ENCODE measurements at places on chromosomes 3 and 15.

DNA sequence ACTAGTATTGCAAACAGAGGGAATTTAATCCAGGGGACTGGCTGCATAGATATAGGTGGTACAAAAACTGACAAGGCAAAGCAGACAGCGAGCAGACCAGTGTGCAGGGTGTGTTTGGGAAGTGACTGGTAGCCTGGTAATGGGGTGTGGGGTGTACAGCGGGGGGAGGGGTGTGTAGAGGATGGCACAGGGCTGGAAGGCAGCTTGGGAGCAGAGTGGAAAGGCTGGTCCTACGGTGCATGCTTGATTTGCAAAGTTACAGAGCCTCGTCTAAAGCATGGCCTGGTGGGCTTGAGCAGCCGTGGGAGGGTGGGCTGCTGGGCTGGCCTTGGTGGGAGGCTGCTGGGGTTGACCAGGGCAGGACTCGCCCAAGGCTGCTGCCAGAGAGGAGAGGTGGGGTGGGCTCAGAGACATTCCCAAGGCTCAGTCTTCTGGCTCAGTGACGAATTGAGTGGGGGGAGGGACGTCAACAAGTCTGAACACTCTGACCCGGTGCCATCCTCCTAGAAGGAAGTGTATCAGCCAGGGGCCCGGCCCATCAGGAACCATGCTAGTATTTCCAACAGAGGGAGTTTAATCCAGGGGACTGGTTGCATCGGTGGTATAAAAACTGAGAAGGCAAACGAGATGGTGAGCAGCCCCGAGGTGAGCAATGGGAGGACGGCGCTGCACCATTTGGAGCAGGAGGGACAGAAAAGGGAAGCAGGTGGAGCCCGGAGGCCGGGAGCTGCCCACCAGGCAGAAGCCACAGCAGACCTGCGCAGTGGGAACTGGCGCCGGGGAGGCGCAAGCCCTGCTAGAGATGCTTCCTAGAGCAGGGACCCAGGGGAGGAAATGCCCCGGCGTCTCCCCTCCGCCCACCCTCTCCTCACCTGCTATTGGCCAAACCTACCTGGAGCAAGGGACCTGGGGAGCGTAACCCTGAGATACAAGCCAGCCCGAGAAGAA is 29.2 kb downstream of the CPN2 start:
- peak; percentile 39 for DNase-seq

DNA sequence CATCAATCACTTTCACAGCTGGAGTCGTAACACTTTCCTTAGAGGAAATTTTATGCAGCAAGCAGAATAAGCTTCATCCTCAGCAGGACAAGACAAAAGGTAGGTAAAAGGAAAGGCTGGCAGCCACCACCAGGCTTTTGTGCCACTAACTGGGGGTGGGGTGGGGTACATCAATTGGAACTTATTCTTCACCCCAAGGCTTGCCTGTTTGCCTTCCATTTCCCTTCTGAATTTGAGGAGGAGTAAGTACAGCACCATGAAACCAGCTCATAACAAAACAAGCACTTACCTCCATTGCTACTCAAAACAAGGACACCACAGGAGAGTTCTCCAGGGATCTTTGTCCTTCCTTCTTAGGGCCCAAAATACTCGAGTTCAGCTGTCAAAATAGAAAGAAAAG is 296.8 kb downstream of the ARRDC4 start:
- DNase-seq = no peak

GRCh38 chr3:178147001-178147400 is 389.2 kb upstream of the KCNMB2 start:
- DNase-seq = no peak

- DNase-seq = no peak
Observed at GRCh38 chr3:107523289-107523538, 452 bp downstream of the BBX start.

- no peak for DNase-seq
Observed at GRCh38 chr3:152097120-152097519, 171.6 kb upstream of the MBNL1 start.

- no peak for DNase-seq
Observed at GRCh38 chr3:30596152-30596551, 10.2 kb upstream of the TGFBR2 start.

GRCh38 chr3:159913712-159914414 is 74.8 kb upstream of the IL12A start:
- no peak for DNase-seq

DNA sequence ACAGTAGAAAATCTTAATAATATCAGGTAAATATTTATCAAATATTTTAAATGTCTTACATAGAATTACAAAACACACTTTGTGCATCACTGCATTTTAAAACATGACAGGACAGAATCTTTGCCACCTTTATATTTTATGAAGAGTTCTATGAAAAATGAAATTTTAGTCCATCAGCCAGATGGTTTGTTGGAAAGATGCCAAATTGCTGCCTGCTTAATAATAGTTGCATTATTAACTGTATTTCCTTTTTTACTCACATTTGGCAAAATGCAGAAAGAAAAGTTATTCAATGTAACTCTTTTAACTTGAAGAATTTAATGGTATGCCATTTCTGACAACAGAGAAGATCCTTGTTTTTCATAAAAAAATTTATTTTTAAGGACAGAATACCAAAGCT is 1271.6 kb downstream of the NSUN3 start:
- DNase-seq = no peak

- no peak for DNase-seq
Observed at GRCh38 chr15:95501865-95502264, 828.6 kb upstream of the NR2F2 start.

DNA sequence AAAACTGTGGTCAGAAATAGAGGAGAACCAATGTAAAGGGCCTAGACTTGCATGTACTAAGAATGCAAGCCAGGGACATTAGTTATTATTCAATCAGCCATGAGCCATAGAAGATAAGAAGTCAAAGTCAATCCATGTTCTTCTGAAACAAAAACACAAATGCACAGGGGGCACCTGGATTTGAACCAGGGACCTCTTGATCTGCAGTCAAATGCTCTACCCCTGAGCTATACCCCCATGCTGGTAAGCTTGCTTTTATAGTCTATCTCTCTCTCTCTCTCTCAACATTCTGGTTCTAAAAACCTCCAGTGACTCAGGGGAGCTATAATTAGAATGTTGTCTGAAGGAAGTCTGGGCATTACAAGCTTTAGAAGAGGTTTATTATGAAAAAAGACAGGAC is 85.6 kb upstream of the ACP3 start:
- no peak for DNase-seq

DNA sequence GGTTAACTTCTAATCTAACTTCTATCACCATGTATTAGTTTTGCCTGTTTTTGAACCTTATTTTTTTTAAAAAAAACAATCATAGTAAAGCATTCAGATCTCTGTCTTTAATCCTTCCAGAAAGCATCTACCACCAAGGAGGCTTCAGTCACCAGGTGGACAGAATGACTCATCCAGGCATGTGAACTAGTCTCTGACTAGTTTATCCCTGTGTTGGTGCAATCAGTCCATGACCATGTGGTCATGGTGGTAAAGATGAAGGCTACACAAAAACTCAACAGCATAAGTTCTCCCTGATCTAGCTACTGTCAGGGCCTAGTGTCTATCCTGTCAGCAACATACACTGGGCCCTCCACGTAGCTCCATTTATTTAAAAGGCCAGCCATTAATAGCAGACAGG is 750.6 kb downstream of the AGBL1 start:
- no peak for DNase-seq

DNA sequence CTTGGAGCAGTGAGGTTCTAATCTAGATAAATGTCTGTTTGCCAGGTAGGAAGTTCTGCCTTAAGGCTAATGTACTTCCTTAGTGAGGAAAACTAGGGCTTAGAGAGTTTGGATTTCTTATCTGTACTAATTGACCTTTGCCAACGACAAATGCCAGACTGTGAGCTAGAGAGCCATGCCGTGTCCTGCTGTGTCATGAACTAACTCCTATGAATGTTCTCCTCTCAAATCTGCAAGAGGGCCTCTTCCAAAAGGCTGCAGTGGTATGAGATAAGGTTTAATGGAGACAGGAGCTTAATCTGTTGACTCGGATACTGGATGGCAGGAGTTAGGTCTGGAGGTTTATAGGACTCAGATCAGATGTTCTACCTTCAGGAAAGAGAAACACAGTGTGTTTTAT is 524.9 kb downstream of the NTRK3 start:
- no peak for DNase-seq

- no peak for DNase-seq
Observed at GRCh38 chr15:52228921-52229320, 37.7 kb upstream of the GNB5 start.

GRCh38 chr3:173789530-173790162 is 392.1 kb downstream of the NLGN1 start:
- no peak for DNase-seq

- DNase-seq = no peak
Observed at GRCh38 chr3:62095756-62096155, 277.6 kb downstream of the FEZF2 start.

DNA sequence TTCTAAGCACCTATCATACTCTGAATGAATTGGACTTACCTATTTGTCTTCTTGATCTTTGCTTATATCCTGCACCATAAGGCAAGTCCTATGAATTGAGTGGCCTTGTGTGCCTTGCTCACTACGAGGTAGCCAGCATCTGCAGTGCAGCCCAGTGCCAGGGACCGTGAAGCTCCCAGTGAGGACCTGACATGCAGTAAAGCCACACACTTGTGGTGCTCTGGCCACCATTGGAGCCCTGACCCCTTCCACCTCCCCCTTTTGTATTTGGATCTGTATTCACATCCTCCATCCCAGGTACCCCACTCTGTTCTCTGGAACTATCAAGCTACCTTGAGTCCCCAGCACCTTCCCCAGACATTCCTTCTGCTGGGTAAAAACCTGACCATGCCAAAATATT is 52.1 kb downstream of the BSN start:
- no peak for DNase-seq

- DNase-seq = no peak
Observed at GRCh38 chr3:69941439-69942176, 57.9 kb upstream of the SAMMSON start.

DNA sequence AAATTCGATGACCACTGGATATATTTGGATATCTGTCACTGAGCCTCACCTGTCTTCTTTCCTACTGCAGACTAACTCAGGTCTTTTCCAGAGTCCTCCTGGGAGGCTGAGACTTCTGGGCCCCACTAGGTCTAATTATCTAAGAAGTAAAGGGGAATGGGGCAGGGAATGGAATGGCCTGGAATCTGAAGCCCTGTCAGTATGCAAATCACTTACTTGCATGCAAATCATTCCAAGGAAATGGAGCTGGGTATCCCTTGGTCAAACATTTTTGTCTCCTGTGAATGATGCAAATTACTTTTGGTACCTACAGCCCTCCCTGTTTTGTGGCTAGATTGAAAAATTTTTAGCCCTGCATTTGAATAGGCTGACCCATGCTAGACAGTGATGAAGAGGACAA is 5.3 kb upstream of the SPSB4 start:
- no peak for DNase-seq

GRCh38 chr3:150324245-150324644 is 83.9 kb upstream of the TSC22D2 start:
- DNase-seq = no peak

GRCh38 chr3:124248471-124249028 is 256.6 kb upstream of the ROPN1 start:
- DNase-seq = no peak

DNA sequence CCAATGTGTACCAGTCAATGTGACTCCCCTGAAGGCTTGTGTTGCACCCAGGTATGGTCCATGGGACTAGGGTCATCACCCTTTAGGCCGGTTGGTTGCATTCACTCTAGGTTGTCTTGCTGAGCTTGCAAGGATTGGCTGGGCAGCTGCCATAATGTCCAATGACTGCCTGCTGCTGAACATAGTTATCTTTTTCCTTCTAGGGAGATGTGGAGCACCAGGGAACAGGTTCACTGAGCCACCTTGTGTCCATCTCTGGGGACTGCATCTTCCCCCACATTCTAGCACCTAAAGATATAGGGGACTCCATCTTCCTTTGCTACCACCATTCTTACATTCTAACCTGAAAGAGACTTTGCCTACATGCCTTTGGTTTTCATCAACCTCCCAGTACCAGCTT is 580.4 kb upstream of the TBL1XR1 start:
- DNase-seq = no peak

GRCh38 chr15:87758794-87759418 is 497.6 kb downstream of the NTRK3 start:
- no peak for DNase-seq

- no peak for DNase-seq
Observed at GRCh38 chr3:186094271-186094670, 14.6 kb downstream of the ETV5 start.

GRCh38 chr3:37174532-37175126 is at the start of gene LRRFIP2:
Gene LRRFIP2, minus strand, starts transcription at chr3:37174582. Its CDS starts 25,599 bp downstream, at chr3:37148983.
- DNase-seq = no peak

GRCh38 chr15:64146041-64146440 is 5.5 kb upstream of the SNX22 start:
- DNase-seq = no peak

GRCh38 chr15:81880833-81881232 is 165.0 kb downstream of the MEX3B start:
- no peak for DNase-seq

DNA sequence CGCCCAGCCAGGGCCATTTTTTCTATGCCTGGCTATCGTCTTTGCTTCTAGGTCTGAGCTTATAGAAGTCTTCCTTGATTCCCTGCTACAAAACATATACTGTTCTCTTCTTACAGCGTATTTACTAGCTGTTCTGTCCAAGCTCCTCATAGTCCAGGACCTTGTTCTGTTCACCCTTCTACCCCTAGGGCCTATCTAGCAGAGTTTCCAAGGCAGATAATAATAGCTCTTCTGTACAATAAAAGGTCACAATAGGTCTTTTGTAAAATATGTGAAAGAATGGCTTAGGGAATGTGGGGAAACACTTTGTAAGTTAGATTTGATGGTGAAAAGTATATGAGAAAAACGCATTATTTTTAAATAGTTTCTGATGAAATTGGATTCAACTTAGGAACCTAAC is 158.2 kb downstream of the P3H2 start:
- no peak for DNase-seq

- DNase-seq = no peak
Observed at GRCh38 chr15:81308260-81308659, 15.7 kb downstream of the STARD5 start.

DNA sequence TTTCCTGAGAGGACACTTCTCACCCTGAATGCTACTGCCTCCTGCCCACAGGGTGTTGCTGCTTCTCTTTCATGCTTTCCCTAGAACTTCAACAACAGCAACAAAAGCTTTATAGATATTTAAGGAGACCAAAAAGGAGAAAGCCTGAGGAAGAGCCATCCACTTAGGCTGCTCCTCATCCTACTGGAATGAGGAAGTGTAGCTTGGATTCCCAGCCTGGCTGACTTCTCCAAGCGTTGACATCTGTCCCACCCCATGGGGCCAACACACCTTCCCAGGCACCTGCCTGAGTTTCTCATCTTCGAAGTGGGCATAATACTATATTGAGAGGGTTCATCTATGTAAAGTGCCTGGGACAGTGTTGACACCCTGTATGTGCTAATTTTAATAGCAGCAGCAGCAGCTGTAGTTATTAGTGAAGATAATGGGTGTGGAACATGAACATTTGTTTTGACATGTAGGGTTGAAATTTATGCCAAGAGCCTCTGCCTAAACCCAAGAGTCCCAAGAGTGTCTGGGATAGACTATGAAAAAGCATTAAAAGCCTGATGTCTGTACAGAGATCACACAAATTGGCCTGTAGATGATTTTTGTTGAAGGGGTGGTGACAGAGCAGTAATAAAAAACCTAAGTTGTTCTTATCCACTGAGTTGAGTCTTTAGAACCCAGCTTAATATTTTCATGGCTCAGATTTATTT is 96.5 kb upstream of the PIAS1 start:
- no peak for DNase-seq

Data from DMS153 (cell line).